NCI-H1436 (cell line): ENCODE measurements at places on chromosomes 4 and X.

DNA sequence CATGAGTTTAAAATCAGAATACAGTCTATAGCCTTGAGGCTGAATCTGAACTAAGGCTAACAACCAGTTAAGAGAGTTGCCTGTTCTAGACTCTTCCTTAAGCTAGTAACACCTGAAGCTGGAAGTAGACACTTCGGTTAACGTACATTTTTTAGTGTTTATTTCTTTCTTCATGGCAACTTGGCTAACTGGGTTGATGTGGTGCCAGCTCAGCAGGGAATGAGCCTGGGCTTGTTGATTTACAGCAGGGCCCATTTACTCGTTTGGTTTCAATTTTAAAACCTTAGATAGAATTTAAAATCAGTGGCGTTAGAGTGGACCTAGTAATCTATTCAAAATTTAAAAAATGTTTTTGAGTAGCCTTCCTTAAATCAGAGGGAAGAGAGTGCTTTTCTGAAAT lies 137.6 kb upstream of the ESX1 start:
- no peak for DNase-seq

GRCh38 chr4:146182443-146182842 lies 6.9 kb downstream of the LSM6 start:
- DNase-seq, result peak; percentile 1

GRCh38 chr4:145567516-145567915 lies 51.7 kb upstream of the MMAA start:
- no peak for DNase-seq

- no peak for DNase-seq
Observed at GRCh38 chr4:10582951-10583350, 101.6 kb downstream of the CLNK start.

GRCh38 chrX:18582910-18583493 lies 88.9 kb downstream of the RS1 start:
- no peak for DNase-seq

- no peak for DNase-seq
Observed at GRCh38 chr4:42789041-42789567, 103.4 kb upstream of the GRXCR1 start.

DNA sequence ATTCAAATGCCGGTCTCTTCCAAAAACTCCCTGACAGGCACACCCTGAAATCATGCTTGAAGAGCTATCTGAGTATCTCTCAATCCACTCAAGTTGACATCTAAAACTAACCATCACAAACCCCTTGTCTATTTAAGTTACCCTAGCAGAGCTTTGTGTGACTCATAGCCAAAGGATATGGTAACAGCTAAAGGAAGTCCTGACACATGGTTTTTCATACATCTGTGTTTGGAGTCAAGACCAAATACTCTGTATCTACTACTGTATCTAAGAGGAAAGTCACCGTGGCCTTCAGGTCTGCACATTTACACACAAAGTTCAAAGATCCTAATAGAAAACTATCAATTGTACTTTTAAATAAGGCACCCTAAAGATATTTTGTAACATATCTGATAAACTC lies 239.6 kb upstream of the VCX start:
- DNase-seq, result no peak

GRCh38 chr4:47075919-47076318 lies 44.6 kb downstream of the GABRB1 start:
- no peak for DNase-seq

DNA sequence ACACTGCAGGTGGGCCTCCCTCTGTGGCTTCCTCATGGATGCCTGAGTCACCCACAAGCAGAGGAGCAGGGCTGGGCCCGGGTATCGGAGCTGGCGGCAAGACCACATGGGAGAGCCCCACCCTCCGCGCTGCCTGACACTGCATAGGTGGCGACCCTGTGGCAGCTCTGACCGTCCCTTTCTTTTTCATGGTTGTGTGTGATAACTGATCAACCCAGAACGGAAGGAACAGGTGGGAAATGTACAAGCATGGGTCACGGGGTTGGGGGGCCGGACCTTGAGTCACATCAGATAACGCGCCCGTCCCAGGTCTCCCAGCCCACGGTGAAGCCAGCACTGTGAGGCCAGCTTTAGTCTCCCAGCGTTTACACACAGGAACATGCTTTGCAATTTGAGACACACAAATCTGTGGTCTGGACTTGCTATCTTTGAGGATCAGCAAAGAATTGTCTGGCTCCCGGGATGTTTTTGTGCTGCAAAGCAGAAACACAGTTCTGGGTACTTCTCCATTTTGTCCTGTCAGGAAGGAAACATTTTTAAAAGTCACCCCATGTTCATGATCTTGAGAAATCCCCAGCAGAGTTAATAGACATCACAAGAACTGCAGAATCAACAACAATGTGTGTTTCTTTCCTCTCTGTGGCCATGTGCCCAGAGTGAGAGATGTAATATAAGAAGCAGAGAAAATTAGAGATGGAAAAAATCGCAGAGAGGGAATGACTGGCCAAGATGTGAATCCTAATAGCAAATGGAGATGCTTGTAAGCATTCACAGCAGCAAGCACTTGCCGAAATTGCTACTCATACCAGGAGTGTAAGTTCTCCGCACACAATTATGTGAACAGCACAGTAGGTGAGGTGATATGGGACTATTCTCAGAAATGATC lies 70.1 kb upstream of the CBR4 start:
- no peak for DNase-seq

GRCh38 chr4:160872491-160872890 lies 1291.3 kb downstream of the FSTL5 start:
- no peak for DNase-seq

GRCh38 chr4:188016754-188017153 lies 21.2 kb downstream of the ZFP42 start:
- DNase-seq, result no peak

DNA sequence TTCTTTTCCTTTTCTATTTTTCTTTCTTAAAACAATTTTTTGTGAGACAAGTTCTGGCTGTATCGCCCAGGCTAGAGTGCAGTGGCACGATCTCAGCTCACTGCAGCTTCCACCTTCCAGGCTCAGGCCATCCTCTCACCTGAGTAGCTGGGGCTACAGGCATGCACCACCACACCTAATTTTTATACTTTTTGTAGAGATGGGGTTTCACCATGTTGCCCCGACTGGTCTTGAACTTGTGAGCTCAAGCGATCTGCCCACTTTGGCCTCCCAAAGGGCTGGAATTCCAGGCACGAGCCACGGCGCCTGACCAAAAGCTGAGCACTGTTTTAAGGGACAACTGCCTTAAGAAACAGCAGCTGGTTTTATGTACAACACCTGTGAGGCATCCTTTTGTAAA lies 9.3 kb upstream of the NAT8L start:
- no peak for DNase-seq

- no peak for DNase-seq
Observed at GRCh38 chrX:44253575-44253942, 89.9 kb downstream of the EFHC2 start.

GRCh38 chrX:133590703-133591505 lies 175.6 kb upstream of the GPC4 start:
- no peak for DNase-seq

DNA sequence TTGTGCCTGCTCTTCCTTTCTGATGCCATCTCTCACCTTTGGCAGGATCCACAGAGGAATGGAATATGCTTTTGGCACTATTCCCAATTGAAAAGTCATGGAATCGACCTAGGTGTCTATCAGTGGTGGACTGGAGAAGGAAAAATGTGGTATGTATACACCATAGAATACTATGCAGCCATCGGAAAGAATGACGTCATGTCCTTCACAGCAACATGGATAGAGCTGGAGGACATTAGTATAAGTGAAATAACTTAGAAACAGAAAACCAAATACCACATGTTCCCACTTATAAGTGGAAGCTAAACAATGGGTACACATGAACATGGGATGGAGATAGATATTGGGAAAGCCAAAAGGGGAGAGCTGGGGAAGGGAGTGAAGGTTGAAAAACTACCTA lies 58.3 kb upstream of the SMIM31 start:
- no peak for DNase-seq

- no peak for DNase-seq
Observed at GRCh38 chr4:96016634-96017299, 176.9 kb downstream of the PDHA2 start.

- DNase-seq, result no peak
Observed at GRCh38 chr4:39687014-39687413, 10.9 kb upstream of the UBE2K start.

DNA sequence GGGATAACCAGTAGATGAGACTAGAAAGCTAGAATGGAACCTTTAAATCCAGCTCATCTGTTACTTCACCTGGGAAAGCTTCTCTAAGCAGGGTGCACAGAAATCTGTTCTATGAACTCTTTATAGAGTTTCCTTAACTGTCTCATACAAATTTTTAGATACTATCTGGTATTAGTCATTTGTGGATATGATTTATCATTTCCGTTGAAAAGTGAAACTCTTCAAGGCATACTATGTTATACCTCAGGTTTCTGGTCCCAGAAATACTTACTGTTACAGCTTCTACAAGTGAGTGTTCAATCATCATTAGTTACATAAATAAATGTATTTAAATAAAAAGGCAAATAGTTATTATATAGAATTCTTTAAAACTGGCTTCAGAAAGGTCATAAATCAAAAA lies 298.3 kb upstream of the AGA start:
- DNase-seq, result no peak

DNA sequence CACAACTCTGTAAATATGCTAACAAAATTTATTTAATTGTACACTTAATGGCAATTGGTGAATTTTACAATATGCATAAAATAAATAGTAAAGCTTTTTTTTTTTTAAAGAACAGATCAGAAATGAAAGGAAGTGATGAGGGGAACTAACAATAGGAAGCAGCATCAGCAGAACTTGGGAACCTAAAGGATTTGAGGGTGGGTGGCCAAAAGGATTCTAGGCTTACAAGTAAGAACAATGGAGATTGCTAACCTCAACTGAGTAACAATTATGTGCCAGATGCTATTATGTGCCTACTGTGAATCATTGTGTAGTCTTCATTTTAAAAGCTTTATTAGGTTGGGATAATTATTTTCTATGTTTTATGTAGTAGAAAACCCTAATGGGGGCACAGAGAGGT lies 185.2 kb downstream of the LDB2 start:
- no peak for DNase-seq
